Fibroblast of the aortic adventitia (primary cell): ENCODE measurements at places on chromosomes 11 and 22.

- no peak for DNase-seq
These were observed 30.7 kb downstream of the ARHGAP8 start for GRCh38 chr22:44783091-44783490.

DNA sequence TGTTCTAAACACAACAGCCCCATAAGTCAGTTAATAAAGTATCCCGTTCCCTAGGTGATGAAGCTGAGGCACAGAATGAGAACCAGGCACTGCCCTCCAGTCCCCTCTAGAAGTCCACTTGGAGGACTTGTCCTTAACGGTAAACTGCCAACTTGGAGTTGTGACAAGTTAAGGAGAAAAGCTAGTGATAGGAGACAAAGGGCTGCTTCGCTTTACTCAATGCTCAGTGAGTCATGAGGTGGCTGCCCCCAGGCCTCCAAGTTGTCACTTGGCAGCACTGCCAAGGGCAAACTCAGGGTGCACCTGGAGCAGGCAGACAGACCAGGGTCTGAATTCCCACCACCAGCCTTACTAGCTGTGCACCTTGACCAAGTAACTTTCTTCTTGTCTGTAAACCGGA, 13.5 kb downstream of the SLC43A1 start:
- no peak for DNase-seq

- peak; percentile 95 for DNase-seq
These were observed 1.0 kb upstream of the POLD4 start for GRCh38 chr11:67354075-67355022.

DNA sequence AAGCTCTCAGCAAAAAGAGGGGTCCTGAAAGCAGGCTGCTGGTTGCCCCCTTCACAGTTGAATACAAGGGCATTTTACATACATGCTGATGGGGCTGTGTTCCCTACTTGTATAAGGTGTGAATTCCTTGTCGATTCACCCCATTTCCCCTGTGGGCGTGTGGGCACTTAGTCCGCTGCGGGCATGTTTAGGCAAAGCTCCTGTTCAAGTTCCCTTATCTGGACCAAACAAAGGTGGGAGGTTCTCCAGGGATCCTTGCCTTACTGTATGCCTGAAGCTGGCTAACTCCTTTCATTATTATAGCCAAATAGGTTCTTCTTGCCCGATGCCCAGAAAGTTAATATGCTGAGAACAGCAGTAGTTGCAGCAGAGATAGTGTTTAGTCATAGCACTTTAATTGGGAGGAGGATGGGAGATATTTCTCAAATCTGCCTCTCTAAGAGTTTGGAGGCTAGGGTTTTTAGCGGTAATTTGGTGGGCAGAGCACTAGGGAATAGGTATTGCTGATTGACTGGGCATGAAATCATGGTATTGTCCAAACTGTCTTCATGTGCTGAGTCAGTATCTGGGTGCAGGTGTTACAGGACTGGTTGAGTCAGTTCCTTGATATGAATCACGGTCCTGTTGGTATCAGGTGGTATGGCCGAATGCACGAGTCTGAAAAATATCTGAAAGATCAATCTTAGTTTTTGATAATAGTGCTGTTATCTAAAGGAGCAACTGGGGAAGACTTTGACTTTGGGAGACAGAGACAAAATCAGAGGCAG, 32.7 kb downstream of the METTL15 start:
- no peak for DNase-seq

DNA sequence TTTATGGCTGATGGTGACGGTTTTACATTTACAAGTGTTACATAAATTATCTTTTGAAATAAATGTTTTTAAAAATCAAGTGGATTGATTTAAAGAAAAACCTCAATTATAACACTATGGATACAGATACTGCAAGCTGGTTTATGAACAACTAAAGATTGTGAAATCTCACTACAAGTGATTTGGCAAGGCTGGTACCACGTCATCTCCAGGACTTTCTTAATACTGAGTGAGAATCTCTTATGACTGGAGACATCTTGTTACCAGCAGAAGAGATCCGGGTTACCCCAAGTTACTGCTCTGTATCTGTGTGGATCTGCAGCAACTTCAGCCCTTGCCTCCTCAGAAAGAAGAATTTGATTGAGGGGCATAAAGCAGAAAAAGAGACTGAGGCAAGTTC, 452.9 kb downstream of the MN1 start:
- DNase-seq: peak; percentile 72

GRCh38 chr11:111454561-111455192, 57.5 kb downstream of the BTG4 start:
- peak; percentile 65 for DNase-seq
